Ureter (tissue), 1 donor: ENCODE measurements at places on chromosomes 7 and 10. TPM values are rescaled to one million over a fixed set of nuclear protein-coding genes. Genes with fewer than 3 reads are reported as not detected.

The DNAJB6 gene
- 103 TPM for total RNA-seq

DNA sequence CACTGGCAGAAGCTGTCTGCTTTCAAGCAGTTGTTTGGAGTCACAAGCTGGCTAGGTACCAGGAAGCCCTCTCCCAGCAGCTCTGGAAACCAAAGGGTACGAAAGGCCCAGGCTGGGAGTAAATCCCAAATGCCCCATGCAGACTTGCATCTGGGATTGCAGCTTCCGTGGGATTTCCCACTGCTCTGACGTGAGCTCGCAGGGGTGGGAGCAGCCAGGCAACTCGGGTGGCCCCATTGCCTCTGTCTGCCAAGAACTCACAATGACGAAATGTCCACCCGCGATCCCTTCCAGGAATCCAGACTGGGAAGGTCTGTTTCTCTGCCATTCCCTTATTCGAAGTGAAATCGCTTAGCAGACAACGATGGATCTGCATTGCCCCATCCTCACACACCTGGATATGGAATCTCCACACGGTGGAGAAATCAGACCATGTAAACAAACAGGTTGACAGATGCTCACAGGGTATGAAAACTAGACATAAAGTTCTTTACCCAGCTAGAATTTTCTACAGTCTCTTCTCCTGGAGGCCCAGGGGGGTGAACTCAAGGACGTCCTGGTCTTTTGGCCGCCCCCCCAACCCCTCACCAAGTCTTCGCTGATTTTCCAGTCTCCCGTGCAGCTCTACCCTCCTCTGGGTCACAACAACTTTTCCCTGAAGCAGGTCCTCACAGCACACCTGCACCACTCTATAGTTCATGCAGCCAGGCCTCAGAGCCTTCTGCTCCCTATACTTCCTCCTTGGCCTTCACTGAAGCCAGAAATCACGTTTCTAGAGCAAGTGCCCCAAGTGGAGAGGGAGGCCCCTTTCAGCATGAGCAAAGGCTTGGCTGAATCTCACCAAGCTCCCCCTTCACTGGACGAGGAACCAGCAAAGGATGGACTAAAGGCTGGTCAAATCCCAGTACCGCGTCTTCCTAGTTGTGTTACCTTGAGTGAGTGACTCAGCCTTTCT lies 20.0 kb downstream of the SH3PXD2A start:
- peak; percentile 81 for DNase-seq

The KLF14 gene
- 0.36 TPM for total RNA-seq

GRCh38 chr7:909358-910329 lies 33.3 kb downstream of the GET4 start:
- no peak for DNase-seq

DNA sequence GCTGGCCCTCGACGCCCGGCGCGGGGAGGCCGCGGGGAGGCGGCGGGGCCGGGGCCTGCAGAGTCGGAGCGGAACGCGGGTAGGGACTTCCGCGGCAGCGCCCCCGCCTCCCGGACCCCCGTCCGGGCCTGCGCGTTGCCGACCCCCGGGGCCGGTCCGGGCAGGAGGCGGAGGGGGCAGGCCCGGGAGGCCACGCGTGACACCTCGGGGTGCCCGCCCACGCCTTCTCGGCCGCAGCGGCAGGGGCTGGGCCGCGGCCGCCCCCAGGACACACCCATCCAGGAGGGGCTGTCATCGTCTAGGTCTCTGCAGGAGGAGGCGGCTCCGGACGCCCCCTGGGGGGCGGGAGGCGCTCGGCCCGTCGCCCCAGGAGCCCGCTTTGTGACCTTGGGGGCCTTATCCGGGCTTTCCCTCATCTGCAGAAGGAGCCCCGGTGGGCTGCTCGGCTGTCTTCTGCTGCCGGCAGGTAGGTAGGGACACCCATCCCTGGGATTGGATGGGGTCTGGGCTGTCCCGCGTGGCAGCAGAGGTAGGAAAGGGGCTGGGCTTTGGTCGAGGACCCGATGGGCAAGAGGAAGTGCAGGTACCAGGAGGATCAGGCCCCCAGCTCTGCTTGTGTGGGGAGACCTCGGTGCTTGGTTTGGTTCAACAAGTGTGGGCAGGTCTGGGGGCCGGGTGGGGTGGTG lies 569 bp downstream of the ZNF316 start:
- DNase-seq = no peak

GRCh38 chr10:15483215-15484075 lies 112.4 kb upstream of the FAM171A1 start:
- DNase-seq = no peak

The MYPN gene
- 0.08 TPM for total RNA-seq

DNA sequence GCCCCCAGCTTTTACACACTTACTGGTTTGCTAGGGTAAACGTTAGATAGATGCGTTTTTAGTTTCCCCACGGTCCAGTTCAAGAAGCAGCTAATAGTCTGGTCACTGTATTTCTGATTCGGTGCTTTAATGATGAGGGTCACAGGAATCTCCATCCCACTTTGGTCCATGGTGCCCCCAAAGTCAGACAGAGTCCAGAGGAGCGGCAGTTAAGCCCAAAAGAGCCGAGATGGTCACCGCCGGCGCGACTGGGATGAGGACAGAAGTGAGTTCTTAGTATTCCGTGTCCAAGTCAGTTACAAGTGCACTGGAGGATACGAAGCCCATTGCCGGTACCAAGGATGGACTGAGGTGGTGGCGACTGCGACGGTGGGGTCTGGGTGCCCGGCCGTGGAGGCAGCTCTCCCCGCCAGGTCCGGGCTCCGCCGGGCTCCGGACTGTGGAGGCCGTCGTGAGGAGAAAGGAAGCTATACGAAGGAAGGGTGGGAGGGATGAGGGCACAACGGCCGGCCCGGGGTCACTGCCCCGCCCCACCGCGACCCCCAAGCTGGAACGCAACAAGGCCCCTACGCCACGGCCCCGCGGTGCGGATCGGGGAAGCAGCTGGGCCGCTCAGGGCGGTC lies 663 bp downstream of the HERPUD2 start:
- no peak for DNase-seq

The MAD1L1 gene
- total RNA-seq = 41.4 TPM

- DNase-seq = no peak
Measured at GRCh38 chr10:132063432-132063831, 2.3 kb upstream of the JAKMIP3 start.

GRCh38 chr10:51196508-51197175 lies 122.4 kb downstream of the PRKG1 start:
- no peak for DNase-seq

DNA sequence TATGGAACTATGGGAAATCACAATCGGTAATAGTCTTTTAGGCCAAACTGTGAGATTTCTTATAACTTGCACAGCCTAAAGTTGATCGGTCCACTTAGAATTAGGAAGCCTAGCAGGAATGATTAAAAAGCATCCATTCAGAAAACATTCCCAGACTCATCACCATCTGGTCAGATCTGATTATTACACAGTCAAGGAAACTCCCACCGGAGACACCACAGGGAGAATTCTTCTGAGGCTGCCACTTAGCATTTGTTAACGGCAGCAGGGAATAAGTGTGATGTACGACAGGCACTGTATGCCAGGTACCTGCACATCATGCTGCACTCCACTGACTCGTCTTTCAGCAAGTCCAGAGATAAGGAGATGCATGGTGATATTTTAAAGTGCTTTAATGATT lies 227.6 kb upstream of the STEAP1 start:
- no peak for DNase-seq

DNA sequence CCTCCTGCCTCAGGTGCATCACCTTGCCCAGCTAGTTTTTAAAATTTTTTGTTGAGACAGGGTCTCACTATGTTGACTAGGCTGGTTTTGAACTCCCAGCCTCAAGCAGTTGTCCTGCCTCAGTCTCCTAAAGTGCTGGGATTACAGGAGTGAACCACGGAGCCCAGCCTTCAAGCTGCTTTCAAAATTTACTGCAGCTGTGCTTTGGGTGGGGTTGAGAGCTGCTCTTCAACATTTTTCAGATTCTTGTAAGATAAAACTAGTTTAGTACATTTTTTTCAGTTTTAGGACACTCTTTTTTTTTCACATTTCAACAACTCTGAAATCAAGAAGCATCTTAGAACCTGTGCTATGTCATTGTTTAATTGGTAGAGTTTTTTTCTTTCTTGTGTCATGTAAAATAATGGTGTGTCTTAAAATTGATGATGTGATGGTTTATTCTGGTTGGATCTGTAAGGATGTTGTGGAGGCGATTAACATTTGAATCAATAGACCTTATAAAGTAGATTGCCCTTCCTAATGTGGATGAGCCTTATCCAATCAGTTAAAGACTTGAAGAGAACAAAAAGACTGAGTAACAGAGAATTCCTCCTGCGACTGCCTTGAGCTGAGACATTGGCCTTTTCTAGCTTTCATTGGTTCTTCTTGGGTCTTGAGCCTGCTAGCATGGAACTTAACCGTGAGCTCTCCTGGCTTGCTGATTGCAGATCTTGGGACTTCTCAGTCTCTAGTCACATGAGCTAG lies 13.5 kb downstream of the PLEKHA8 start:
- no peak for DNase-seq

- no peak for DNase-seq
Measured at GRCh38 chr10:23384364-23384763, 39.8 kb upstream of the C10orf67 start.

- DNase-seq = no peak
Measured at GRCh38 chr10:103709341-103709920, 145.9 kb downstream of the SH3PXD2A start.

The PTPRN2 gene
- 7.8 TPM for total RNA-seq

- no peak for DNase-seq
Measured at GRCh38 chr7:102849079-102849478, 63.7 kb upstream of the LRRC17 start.

DNA sequence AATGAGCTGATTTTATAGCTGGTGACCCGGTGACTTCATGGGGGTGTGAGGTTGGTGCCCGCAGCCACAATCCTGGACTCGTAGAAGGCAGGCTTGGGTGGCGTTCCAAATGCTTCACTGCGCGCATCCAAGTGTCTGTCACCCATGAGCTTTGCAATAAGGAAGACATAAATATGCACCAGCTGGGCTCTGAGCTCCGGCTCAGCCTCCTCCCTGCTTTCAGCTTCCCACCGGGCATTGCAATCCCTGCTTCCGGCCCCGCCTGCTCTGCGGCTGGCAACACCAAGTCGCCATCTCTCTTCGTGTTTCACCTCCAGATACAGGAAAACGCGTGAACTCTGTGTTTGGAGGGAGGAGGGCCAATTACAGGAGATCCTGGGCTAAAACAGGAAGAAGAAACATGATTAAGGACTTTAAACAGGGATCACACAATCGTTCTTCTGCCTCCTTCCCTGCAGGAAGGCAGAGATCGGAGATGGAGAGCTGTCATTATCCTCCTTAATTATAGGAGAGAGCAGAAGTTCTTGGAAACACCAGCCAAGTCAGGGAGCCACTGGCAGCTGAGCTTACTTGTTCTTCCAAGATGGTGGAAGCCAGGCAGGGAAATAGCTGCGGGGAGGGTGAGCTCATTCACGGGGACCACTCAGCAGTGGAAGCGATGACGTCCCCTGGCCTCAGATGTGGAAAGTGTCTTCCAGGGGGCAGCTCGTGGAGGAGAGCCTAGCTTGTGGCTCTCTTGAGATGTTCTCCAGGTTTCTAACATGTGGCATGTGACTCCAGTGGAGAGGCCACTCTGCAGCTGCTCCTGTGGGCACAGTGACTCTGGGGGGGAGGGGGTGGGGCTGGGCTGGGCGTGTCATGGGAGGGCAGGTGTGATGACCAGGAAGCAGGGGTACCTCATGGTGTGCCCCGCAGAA lies 134.9 kb downstream of the CAMK1D start:
- DNase-seq = no peak

DNA sequence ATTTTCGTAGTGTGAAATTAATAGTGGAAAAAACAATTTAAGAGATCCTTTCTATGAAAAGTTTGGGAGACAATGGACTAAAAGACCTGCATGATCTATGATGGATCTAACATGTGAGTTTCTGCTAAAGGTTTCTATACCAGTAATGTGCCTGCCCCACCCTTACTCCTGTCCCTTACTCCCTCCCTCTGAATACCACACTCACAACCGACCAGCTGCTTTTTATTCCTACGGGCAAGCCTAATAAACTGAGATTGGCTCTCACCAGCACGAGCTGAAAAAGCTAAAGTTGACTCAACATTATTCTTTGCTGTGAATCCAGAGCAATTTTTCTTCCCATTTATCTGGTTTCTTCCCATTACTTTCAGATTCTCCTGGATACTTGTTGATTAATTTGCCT lies 17.8 kb upstream of the REEP3 start:
- DNase-seq = no peak

DNA sequence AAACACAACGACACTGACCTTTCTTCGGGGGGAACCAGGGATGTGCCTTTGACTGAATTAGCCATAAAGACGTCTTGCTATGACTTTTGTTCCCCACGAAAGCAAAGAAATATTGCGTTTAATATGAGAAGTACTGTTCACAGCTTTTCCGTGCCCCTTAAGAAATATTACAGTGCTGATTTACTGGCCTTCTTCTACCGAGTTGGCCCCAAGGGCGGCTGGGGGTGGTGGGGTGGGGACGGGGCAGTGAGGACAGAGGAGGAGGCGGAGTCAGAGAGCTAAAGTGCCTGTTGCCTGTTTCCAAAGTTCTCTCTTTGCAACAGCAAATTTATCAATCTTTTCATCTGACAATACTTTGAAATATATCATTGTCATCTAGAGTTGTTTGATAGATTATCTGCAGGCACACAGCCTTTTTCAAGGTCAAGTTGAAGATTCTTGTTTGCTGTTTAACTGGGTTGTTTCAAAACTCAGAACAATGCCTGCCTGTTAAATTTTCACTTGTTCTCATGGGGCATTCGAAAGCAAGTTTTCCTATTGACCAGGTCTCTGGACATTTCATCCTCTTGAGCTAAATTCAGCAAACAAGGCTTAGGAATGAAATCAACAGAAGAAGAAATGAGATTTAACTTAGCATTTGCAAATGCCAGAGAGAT lies 9.0 kb downstream of the PTF1A start:
- DNase-seq = no peak

DNA sequence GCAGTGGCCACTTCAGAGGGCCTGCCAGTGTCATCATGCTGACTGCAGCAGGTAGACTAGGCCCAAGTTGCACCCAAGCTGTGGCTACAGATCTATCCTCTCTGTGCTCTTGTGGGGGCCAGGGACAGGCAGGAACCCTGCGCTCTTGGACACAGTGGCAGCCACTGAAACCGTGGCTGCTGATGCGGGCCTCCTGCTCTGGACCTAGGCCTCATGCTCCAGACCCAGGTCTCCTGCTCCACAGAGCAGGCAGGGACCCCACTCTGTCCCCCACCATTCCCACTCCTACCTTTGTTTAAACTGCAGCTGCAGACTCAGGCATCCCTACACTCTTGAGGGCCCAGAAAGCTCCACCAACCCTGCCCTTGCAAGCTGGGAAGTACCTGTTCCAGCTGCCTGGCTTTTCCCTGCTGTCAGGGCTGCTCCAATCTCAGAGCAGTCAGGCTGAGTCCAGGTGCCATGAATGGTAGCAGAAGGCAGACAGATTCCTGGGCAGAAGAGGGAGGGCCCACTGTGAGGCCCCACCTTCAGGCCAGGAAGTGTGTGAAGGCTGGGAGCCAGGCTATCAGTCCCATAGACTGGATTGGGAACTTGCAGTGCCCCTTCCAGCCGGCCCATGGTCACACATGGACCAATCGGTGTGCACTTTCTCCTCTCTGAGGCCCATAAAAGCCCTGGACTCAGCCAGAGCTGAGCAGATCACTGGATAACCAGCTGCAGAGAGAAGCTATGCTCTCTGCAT lies 634.0 kb upstream of the SEMA3D start:
- DNase-seq = no peak

The GHRHR gene
- total RNA-seq = not detected

GRCh38 chr10:117570880-117571279 lies 28.3 kb downstream of the EMX2 start:
- DNase-seq = no peak

The NYAP1 gene
- total RNA-seq = 0.68 TPM

GRCh38 chr10:64813391-64813790 lies 1292.2 kb downstream of the REEP3 start:
- no peak for DNase-seq

- no peak for DNase-seq
Measured at GRCh38 chr7:83119026-83119382, 43.7 kb downstream of the PCLO start.
